ENCODE measurements at places on chromosomes 6 and 20.
A peak's percentile ranks its signal among the peaks of the same experiment; 100 is the strongest.

DNA sequence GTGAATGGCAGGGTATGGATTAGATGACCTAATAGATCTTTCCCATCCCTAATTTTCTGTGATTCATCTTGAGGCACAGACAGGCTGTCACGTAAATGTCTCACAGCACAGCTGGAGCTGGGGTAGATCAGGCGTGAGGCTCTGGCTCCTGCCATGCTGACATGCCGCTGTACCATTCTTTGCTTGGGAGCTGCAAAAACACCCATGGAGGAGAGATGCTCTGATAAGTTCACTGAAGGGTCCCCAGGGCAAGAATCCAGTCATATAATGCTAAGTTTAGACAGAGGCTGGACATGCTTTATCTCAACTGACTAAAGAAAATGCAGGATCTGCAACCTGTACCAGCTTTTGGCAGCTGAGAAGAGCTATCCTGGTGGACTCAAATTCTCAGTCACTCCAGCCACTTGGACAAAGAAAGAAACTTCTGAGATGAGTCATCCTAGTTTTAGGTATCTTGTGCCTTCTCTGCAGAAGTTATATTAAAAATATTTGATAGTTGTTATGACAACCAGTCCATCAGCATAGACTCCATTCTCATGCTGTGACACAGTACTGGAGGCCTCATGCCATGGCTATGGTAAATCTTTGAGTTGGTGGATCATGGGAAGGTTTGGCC lies 185.1 kb upstream of the RAB32 start:
- no peak for DNase-seq

DNA sequence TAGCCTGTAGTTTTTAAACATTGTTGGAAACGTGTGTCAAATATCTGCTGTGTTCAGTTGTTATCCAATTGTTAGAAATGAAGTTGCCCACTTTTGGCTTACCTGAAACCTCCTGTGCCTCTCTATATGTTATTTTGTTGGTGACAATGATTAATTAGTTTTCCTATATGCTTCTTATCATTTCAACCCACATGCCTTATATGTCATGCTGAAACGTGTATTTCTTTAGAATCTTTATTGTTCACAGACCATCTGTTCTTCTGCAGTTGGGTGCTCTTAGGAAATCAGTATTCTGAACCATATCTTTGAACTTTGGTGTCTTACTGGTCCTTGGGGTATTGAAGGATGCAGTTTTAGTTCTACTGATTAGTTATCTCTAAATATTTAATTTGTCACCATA lies 91.2 kb upstream of the SCGN start:
- DNase-seq = no peak

DNA sequence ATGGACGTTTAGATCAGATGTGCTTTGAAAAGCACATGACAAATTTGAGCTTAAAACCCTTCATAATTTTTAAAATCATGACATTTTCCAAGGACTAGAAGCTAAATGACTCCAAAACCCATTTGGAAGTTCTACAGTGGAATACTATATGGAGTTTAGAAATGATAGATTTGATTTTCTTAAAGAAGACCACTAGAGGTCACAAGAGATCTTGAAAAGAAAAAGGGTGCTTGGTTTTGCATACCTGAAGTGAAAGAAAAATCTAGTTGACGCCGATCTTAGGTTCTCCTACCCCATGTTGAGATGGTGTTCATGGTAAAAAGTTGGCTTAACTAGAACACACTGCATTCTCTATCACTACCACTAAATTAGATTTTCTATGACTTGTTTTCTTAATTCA lies 31.5 kb downstream of the CFAP61 start:
- DNase-seq = no peak

DNA sequence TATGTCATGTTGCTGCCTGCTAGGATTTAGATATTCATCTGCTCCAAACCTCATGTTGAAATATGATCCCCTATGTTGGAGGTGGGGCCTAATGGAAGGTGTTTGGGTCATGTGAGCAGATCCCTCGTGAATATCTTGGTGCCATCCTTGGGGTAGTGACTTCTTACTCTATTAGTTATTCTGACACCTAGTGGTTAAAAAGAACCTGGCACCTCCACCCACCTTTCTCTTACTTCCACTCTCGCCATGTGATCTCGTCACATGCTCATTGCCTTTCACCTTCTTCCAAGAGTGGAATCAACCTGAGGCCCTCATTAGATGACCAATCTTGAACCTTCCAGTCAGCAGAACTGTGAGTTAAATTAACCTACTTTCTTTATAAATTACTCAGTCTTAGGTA lies 549.4 kb upstream of the SYNCRIP start:
- no peak for DNase-seq

DNA sequence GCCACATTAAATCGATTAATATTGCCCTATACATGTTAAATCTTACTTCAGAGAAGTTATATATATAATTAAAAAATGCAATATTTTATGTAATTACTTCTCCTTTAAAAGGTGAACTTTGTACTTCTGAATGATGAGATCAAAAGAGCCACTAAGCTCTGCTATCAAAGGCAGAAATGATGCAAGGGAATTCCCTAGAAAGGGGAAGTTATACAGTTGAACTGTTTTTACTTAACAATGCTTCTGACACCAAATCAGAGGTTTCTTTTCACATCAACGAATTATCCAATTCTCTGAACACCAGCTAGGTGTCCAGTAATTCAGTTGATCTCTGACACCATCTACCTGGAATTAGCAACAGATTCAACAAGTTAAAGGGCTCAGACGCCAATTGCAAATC lies 319.9 kb upstream of the TSHZ2 start:
- no peak for DNase-seq

GRCh38 chr20:25352746-25353145 lies 37.9 kb downstream of the ABHD12 start:
- no peak for DNase-seq

DNA sequence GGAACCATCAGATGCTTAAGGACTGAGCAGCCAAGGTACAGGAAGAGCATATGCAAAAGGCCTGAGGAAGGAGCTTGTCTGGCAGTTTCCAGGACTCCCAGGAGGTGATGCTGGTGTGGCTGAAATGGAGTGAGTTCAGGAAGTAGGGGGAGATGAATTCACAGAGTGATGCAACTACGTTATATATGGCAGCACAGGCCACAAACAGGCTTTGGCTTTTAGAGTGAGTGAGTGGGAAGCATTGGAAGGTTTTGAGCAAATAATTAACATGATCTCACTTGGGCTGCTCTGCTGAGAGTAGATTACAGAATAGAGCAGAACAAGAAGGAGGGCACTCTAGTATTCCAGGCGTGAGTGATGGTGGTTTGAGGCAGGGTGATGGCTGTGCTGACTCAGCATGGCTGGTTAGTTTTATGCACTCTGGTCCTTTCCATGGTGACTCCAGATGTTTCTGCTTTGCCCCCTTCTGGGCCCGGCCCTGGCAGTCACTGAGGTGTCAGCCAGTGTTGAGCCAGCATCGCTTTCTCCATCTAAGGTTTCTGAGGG lies 6.5 kb downstream of the BTN2A2 start:
- no peak for DNase-seq

DNA sequence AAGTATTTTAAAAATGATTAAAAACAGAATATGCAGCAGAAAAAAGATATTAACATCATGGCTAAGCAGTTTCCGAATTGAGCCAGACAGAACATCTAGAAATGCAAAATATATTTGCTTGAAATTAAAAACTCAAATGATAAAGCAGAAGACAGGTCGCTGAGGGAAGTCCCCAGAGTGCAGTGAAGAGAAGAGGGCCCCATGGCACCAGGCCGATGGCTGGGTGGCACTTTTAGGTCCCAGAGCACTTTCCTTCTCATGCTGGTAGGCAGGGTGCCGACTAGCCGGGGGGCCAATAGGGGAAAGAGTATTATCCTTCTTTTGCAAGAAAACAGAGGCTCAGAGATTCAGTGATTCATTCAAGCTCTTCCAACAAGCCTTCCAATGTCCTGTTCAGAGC lies 58.9 kb downstream of the MYH7B start:
- no peak for DNase-seq

- DNase-seq = no peak
Observed at GRCh38 chr6:106763361-106763760, 134.0 kb downstream of the QRSL1 start.

DNA sequence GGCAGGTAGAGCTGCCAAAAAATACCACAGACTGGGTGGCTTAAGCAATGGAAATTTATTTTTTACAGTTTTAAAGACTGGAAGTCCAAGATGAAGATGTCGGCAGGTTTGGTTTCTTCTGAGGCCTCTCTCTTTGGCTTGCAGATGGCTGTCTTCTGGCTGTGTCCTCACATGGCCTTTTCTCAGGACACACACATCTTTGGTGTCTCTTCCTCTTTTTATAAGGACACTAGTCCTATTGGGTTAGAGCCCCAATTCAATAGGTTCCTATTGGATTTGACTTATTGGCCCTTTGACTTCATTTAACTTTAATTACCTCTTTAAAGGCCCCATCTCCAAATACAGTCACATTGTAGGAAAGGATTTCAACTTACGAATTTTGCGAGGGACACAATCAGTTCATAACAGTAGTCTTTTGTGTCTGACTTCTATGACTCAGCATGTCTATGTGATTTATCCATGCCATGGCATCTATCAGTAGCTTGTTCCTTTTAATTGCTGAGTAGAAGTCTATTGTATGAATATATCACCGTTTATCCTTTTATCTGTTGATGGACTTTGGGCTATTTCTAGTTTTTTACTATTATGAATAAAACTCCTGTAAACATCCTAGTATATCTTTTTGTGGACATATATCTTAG lies 11.0 kb upstream of the TCP11 start:
- no peak for DNase-seq

- peak; percentile 25 for DNase-seq
Observed at GRCh38 chr6:116682334-116682712, 1.3 kb downstream of the KPNA5 start.

DNA sequence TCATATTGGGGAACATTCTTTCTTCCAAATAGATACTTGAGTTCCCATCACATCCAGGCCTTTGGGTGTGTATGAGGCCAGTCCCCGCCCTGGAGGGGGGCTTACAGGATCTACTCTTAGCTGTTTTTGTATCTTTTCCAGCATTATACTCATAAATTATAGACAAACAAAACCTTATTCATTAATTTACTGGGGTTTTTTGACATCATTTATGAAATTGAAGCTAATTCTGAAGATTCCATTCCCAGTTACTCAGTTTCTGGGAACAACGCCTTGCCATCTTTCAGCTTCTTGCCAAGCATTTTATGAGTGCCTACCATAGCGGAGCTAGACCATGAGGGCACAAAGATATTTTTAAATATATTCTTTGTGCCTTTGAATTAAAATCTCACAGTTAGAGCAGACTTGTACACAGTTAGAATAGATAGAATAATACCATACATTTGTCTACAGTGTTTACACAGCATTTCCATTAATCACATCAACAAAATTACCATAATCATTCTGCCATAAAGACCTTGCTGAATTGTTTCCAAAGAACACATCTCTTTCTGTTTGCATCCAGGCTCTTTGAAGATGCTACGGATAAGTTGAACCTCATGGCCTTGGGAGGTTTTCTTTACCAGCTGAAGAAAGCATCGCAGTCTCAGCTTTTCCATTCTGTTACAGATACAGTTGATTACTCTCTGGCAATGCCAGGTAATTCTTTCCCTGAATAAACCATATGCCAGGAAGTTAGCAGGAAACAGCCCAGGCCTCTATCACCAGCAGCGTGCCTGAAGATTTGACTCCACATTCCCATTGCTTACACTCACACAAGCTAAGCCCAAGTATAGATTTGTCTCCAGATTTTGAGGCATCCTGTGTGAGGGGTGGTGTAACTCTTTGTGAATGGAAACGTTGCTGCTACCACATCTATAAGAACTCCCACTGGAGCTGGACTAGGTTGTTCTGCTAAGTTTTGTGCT lies 75.4 kb upstream of the PBOV1 start:
- no peak for DNase-seq

- DNase-seq = no peak
Observed at GRCh38 chr6:21447987-21448386, 145.6 kb upstream of the SOX4 start.

GRCh38 chr6:71388856-71389527 lies 100.4 kb downstream of the OGFRL1 start:
- no peak for DNase-seq

DNA sequence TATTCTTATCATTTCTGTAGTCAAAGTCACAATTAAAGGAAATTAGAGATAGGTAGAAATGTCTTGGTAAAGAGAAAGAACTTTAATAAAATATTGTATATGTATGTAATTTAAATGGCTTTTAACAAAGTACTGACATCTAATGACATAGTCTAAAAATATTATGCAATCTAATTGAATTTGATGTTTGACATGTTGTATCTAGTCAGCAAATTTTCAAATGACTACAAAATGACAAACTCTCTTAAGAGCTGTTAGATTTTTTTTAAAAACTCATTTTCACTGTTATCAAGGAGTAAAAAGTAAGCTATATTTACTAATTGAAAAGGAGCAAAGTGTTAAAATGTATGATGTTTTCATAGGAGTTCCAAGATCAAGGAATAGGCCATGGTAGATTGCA lies 176.9 kb downstream of the MEI4 start:
- DNase-seq = no peak

- DNase-seq = no peak
Observed at GRCh38 chr20:1846341-1846740, 48.9 kb upstream of the SIRPA start.

GRCh38 chr6:55239099-55239498 lies 64.8 kb downstream of the HCRTR2 start:
- no peak for DNase-seq

DNA sequence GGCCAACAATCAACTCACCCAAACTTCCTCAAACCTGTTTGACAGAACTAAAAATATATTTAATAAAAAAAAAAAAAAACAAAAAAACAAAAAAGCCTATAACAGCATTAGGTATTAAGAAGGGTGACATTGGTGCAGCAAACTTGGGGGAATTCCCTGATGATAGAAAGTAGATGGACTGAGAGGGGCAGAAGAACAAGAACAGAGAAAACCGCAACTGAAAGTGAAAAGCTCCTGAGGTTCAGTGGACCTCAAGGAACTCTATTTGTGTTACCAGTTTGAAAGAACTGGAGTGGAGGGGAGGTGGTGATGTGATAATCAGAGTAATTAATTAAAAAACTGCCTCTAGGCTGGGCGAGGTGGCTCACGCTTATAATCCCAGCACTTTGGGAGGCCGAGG lies 53.8 kb downstream of the MACROD2 start:
- no peak for DNase-seq

DNA sequence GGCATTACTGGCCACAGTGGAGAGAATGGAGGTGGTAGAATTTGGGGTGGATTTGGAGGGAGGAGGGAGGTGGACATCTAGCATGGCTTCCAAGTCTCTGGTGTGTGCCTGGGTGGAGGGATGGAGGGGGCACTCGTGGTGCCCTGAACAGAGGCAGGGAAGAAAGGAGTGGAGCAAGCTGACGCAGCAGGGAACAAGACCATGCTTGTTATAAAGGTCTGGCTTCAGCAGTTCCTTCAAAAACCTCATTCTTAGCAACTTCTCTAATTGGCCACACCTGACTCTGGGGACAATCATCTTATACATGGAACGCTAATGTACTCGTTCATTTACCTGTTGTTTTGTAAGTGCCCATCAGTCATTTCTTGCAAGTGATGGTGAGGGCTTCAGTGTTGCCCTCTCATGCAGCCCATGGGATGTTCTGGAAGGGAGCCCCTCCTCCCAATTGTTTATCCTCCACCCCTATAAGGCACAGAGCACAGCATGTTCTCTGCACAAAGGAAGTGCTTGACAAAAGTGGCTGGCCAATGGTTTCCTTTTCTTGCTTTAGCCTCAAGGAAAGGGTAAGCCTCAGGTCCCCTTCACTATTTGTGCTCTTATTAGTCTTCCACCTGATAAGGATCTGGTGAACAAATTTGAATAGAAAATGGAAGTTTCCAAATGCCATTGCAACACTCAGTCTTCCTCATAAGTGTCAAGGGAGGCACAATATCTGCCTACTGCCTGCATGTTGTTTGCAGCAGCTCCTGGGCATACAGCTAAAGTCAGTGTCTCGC lies 39.3 kb downstream of the GFOD1 start:
- DNase-seq = no peak

GRCh38 chr6:36666287-36666686 lies 12.2 kb upstream of the CDKN1A start:
- DNase-seq = no peak
